Melanocyte of skin (primary cell): ENCODE measurements at places on chromosomes 12 and 14. TPM values are rescaled to one million over a fixed set of nuclear protein-coding genes. Genes with fewer than 3 reads are reported as not detected.

The PTPN6 gene
- not detected in 2 replicates for total RNA-seq

The CLEC14A gene
- not detected in 2 replicates for total RNA-seq

The GNG2 gene
- 69.3 and 85.3 TPM in 2 replicates for total RNA-seq

The NID2 gene
- 1.0 and 4.7 TPM in 2 replicates for total RNA-seq

The KLRB1 gene
- not detected in 2 replicates for total RNA-seq

The SLC17A8 gene
- total RNA-seq: not detected in 2 replicates

The DLST gene
- total RNA-seq: 69.3 and 84.4 TPM in 2 replicates

The MDGA2 gene
- total RNA-seq: 12.7 and 16.0 TPM in 2 replicates

The SH2B3 gene
- total RNA-seq: 18.6 and 47.6 TPM in 2 replicates

The P2RX7 gene
- 17.0 TPM in 2 replicates for total RNA-seq

The SSTR1 gene
- total RNA-seq: not detected in 2 replicates

The KLRC2 gene
- not detected in 2 replicates for total RNA-seq

The NELL2 gene
- not detected in 2 replicates for total RNA-seq

The CLEC1B gene
- not detected in 2 replicates for total RNA-seq

The CIROP gene
- not detected in 2 replicates for total RNA-seq

The SMAGP gene
- 1.1 TPM in 1 of 2 replicates, not detected in the other for total RNA-seq

The FSCB gene
- total RNA-seq: under 0.01 and 0.36 TPM in 2 replicates
